ENCODE measurements at places on chromosomes 16 and 17.

- DNase-seq: no peak
These were observed 319.1 kb downstream of the TOX3 start for GRCh38 chr16:52227851-52228250.

- no peak for DNase-seq
These were observed 10.3 kb upstream of the TNS4 start for GRCh38 chr17:40511667-40512220.

DNA sequence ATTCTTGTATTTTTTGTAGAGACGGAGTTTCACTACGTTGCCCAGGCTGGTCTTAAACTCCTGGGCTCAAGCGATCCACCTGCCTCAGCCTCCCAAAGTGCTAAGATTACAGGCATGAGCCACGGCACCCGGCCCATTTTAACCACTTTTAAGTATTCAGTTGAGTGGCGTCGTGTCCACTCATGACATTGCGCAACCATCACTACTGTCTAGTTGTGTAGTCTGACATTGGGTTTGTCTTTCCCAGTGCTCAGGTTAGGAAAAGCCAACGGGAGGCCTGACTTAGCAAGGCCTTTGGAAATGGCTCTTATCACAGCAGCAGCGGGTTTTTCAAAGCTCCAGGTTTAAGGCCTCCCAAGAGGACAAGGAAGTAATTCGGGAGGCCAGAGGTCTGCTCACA is 58.7 kb downstream of the LITAF start:
- no peak for DNase-seq

DNA sequence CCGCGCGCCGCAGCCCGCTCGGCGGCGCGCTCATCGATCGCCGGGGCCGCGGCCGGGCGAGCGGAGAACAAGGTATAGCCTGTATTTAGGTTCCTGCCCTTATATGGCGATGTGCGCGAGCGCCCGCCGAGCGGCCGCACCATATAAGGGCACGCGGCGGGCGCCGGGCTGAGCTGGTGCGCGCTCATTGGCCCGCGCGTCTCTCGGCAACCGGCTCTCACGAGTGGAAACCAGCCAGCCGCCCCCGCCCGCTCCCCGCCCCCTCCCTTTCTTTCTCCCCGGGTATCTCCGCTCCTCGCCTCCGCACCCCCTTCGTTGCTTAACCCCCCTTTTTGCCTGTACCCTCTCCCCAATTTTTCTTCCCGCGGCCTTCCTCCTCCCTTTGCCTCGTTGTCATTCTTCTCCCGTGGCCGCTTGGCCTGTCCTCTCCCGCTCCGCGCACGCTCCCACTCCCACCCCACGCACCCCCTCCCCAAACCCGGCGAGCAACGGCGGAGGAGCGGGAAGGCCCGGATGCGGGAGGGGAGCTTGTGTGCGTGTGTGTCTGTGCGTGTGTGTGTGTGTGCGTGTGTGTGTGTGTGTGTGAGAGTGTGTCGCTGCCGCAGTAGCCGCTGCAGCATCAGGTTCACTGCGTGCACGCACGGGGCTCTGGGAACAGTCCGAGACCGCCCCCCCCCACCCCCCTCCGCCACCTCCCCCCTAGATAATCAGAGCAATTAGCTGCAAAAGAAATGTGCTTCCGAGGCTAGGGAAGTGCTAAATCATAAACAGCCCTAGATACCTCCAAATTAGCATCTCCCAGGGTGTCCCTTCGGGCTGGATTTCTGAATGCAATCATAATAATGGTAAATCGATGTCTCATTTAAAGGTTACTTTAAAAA is 13.5 kb upstream of the CBX8 start:
- peak; percentile 56 for DNase-seq

DNA sequence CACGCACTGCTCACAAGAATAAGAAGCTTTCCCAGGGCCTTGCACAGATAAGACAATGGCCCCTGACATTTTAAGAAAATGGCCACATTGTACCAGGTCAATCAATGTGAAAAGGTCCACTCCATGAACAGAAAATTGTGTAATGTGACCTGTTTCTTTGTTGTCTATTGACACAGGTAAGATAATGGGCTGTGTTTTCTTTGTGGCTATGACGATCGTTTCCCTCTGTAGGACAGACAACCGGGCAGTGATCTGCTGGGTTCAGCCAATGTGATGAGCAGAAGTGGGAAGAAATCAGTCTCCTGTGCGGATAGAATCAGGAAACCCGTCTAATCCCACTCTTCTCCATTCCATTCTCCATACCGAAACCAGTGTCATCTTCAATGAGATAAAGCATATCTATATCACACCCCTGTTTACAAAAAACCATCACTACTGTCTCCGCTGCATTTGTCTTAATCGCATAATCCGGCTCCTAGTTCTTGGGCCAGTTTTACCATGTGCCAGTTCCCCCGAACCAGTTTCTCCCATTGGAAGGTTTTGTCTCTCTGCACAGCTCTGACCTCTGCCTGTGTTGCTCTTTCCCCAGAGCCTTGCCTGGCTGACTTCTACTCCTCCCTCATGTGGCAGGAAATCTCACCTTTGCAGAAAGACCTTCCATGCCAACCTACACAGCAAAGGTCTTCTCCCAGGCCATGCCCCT is 66.9 kb upstream of the ATF7IP2 start:
- DNase-seq: no peak

GRCh38 chr17:32396343-32396742 is 46.4 kb downstream of the ZNF207 start:
- DNase-seq: no peak

DNA sequence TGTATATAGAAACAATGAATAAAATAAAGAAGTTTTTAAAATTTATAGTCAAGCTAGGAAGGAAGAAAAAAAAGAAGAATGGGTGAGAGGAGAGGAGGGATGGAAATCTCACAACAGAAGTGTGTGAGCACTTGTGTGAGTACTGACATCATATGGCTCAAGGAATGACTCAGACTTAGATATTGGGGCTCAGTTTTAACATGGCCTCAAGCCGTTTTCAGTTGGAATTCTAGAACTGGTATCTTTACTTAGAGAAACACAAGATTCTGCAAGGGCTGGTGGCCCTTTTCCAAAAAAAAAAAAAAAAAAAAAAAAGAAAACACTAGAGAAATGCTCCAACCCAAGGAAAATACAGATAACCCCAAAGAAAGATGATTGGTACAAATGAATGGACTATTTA is 55.1 kb downstream of the STXBP4 start:
- DNase-seq: no peak

DNA sequence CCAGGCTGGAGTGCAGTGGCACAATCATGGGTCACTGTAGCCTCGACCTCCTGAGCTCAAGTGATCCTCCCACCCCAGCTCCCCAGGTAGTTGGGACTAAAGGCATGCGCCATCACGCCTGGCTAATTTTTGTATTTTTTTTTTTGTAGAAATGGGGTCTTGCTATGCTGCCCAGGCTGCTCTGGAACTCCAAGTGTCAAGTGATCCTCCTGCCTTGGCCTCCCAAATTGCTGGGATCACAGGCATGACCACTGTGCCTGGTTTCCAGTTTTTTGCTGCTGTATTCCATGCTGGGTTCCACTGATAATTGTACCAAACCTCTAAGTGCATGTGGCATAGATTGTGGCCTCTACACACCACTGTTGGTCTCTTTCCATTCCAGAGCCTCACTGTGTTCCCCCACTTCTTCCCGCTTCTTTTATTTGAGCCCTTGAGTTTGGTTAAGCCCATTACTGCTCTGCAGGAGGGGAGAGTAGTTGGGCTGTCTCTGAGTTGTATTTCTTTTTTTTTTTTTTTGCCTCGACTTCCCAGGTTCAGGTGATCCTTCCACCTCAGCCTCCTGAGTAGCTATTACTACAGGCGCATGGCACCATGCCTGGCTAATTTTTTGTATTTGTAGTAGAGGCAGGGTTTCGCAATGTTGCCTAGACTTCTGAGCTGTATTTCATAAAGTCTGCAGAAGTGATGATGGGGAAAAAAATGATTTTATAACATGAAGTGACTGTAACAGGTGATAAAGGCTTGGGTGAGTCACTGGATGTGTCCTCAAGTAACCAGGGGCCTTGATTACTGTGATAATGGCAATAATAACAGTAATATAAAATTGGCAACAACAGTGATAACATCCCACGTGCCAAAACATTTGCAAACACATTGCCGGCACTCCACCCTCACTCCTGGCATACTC is 30.0 kb downstream of the EEF2K start:
- no peak for DNase-seq

GRCh38 chr16:3716831-3717234 is 491 bp downstream of the TRAP1 start:
- DNase-seq: no peak
